ENCODE measurements at places on chromosomes 16 and 17. TPM values are rescaled to one million over a fixed set of nuclear protein-coding genes. Genes with fewer than 3 reads are reported as not detected.

GRCh38 chr16:67246081-67246755 lies 1.1 kb downstream of the FHOD1 start:
- no peaks in the 10 kb centered on the region for H3K36me3 ChIP-seq
- H3K27ac ChIP-seq, result peak overlapping the region; percentile 92
- H3K4me3 ChIP-seq, result peak overlapping the region; percentile 92
- H3K4me1 ChIP-seq, result peaks cover 76% of the 10 kb centered on the region
- peak; percentile 53 for DNase-seq
- H3K27me3 ChIP-seq, result no peaks in the 10 kb centered on the region

- H3K4me1 ChIP-seq, result peaks cover 72% of the 10 kb centered on the region
- H3K4me3 ChIP-seq, result no peak overlapping the region
- H3K27ac ChIP-seq, result no peak overlapping the region
- no peak for DNase-seq
Observed at GRCh38 chr16:85393674-85394451, 219.3 kb upstream of the GSE1 start.

DNA sequence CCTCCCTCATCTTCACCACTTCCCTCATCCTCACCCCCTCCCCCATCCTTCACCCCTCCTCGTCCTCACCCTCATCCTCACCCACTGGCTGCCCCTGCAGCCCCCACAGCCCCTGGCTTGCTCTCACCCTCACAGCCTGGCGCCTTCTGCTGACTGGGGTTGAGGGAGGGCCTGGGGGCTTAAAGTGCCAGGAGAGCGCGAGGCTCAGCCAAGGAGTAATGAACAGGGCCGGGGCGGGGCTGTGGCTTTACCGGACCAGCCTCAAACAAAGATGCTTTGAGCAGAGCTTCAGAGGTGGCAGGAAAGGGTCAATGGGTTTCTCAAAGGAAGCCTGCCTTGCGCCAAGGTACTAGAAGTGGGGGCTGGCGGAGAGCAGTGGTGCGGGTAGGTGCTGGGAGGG lies at the start of gene PRSS33:
PRSS33 (minus strand) TSS at position 155 of the 400 bp plus-strand sequence. CDS start 1,013 bp downstream, outside the sequence.
- peaks cover 8% of the 10 kb centered on the region for H3K4me1 ChIP-seq
- H3K4me3 ChIP-seq, result no peak within 1 kb of the TSS
- peak within 1 kb of the TSS; percentile 22 for H3K27ac ChIP-seq
- no peaks in the 10 kb centered on the region for H3K27me3 ChIP-seq
- no peak for DNase-seq

DNA sequence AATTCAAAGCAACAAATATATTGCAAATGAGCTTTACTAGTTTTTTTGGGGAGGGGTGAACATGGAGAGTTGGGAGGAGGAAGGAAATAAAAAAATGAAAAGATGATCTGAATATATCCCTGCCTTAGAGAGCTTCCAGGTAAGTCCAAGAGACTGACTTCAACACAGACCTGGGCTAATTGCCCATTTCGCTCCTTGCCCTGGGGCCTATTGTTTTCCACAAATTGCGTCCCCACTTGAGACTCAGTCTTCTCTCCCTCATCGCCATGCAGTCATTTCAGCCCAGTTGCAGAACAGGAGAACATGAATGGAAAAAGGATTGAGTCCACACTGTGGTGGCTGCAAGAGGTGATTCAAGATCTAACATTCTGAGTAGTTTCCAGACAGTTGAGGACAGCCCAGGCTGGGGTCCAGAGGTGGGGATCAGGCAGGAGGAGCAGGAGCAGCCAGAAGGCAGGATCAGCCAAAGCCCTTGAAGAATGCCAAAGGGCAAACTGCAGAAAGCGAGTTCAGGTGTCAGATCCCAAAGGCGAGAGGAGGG lies 21.6 kb upstream of the TOB1 start:
- no peaks in the 10 kb centered on the region for H3K27me3 ChIP-seq
- peaks cover 46% of the 10 kb centered on the region for H3K4me1 ChIP-seq
- H3K4me3 ChIP-seq, result no peak overlapping the region
- H3K27ac ChIP-seq, result no peak overlapping the region
- no peak for DNase-seq

GRCh38 chr16:19559242-19559910 lies 3.9 kb downstream of the VPS35L start:
- DNase-seq, result peak; percentile 51
- H3K4me1 ChIP-seq, result no peaks in the 10 kb centered on the region
- no peaks in the 10 kb centered on the region for H3K27me3 ChIP-seq

Gene NLRC3
- 0.15 TPM for total RNA-seq

Gene SEPHS2
- total RNA-seq, result 51.3 TPM
